Brain microvascular endothelial cell (primary cell): ENCODE measurements at places on chromosomes 1 and 21.

- DNase-seq = peak; percentile 11
These were observed 945 bp downstream of the SRSF4 start for GRCh38 chr1:29180497-29181412.

GRCh38 chr1:218377143-218377660 lies 32.1 kb downstream of the TGFB2 start:
- peak; percentile 97 for DNase-seq

DNA sequence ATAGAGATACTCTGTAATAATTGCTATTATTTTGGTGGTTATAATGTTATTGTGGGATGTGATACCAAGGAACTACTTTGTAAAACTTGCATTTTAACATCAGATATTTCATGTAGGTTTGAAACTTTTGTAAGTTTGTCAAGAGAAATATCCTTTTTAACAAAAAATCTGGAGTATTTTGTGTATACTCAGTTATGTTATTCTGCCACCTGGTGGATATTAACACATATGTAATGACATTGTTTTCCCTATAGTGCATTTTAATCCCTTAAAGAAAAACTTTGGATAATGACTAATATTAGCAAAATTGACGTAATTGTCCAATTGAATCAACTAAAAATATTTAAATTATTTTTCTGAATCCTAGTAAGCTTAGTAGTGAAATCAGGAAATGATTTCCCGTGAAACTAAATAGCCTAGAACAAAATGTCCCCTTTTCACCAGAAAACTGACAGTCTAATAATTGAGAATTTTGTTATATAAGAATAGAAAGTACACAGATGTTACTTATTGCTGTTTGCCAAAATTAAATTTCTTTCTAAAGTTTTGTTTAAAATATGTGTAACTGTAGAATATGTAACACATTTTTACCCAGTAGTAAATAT lies 39.6 kb downstream of the KCTD3 start:
- no peak for DNase-seq

GRCh38 chr1:200542162-200542561 lies 78.4 kb downstream of the KIF14 start:
- DNase-seq = no peak

- no peak for DNase-seq
These were observed 12.2 kb upstream of the ACTRT2 start for GRCh38 chr1:3009021-3009420.

- DNase-seq = no peak
These were observed 22.4 kb downstream of the SMYD2 start for GRCh38 chr1:214303141-214303930.

DNA sequence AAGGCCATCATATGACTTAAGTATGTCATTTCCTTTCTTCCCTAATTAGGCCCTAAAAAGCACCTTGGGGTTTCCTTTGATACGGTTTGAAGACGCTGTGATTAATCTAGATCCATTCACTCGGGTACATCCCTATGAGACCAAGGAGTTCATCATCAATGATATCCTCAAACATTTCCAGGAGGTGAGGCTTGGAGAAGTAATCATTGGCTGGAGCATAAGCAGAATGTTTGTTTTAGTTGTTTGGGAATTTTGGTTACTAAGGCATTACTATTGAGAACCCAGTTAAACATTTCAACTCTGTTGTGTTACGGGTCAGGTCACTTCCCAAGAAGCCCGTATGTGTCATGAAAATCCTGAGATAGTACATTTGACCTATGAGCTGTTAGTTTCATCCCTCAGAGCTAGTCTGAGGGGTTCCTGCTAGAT lies 185.2 kb downstream of the VPS13D start:
- DNase-seq = peak; percentile 78

GRCh38 chr1:222171005-222171404 lies 376.9 kb downstream of the HHIPL2 start:
- peak; percentile 29 for DNase-seq

DNA sequence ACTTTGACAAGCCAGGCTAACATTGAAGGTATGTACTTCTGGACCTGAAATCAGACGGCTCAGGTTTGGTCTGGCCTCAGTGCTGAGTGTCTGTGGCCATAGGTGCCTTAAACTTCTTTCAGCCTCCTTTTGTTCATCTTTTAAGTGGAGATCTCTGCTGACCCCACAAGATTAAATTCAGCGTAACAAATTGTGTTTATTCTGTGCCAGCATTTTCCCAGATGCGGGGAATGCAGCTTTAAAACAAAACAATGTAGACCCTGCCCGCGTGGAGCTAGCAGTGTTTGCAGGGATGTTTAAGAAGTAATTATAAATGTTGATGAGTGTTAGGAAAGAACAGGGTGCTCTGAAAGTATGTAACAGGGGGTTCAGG lies 923 bp downstream of the CAP1 start:
- no peak for DNase-seq

GRCh38 chr1:61102041-61102440 lies 19.7 kb downstream of the NFIA start:
- no peak for DNase-seq

- DNase-seq = no peak
These were observed 640.7 kb upstream of the PTBP2 start for GRCh38 chr1:96080925-96081324.

DNA sequence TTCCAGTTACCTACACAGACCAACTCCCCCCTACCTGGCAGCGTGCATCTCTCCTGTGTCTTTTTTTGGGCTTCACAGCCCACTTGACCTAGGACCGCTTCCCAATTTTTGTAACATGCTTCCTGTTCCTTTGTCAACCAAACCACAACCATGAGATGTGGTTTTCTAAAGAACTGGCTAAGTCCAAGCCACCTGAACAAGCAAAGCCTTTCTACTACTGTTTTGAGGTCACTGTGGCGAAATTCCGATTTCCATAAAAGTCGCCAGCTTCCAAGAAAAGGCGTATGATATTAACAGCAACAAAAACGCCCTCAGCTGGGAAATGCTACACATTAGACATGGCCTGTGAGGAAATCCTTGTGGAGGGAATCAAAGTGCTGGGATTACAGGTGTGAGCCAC lies 12.7 kb upstream of the AK2 start:
- no peak for DNase-seq

DNA sequence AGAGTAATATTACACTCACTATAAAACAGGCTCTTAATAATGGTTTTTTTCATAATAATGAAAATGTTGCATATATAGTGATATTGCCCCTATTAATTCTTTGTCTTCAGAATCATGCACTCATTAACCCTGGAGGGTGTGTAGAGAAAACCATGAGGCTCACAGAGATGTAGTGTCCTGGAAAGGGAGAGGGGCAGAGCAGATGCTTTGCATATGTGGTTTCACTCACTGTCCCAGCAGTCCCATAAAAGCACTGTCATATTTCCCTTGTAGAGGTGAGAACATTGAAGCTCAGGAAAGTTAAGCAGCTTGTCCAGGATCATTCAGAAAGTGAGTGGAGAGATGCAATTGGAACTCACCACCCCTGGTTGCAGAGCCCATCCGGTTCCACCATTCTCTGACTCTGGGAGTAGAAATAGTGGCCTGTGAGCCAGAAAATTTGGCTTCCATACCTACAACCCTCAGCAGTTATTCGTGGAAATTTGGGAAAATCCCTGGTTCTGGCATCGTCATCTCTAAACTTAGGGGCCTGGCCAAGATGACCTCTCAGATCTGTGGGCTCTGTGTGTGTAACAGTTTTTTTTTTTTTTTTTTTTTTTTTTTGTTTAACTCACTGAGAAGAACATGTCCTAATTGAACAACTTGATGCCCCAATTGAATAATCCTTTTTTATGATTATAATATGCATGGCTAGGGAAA lies 86.4 kb downstream of the RGL1 start:
- DNase-seq = no peak

DNA sequence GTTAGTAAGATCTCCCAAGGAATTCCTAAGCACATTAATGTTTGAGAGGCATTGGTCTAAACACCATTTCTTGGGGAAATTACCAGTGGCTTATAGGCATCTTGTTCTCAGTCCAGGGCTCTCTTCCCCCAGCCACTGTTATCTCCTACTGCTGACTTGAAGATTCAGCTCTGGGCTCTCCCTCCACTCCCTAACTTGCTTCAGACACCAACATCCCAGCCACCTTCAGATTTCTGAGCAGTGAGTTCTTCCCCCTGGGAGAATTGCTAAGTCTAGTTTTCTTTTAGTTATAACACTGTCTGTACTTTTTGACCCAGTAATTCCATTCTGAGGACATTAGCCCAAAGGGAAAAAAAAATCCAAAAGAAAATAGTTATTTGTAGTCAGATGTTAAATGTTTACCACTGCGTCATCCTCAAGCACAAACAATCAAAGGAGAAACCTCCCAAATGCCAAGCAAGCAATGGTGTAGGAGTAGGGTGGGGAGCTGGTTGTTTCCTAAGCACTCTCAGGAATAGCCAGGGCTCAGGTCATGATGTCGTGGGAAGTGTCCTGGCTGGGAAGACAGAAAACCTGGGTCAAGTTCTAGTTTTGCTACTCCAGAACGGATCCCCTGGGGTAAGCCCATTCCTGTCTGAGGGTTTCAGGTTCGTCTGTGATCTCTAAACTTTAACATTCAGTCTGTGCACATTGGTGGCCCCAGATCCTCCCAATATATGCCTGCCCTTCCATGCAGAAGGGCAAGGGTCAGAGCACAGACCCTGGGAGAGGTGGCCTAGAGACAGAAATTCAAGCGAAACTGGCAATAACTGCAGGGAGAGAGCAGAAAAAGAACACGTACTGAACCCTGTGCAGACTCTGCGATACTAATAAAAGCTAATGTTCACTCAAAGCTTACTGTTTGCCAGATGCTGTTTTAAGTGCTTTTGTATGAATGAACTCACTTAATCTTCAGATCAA lies 191.1 kb upstream of the FGGY start:
- no peak for DNase-seq

- peak; percentile 99 for DNase-seq
These were observed 9.9 kb upstream of the MAPKAPK2 start for GRCh38 chr1:206674745-206675175.

- no peak for DNase-seq
These were observed 22.8 kb downstream of the KIAA1614 start for GRCh38 chr1:180935326-180936109.

- DNase-seq = no peak
These were observed 16.9 kb upstream of the MCL1 start for GRCh38 chr1:150596095-150596892.

- no peak for DNase-seq
These were observed 20.6 kb downstream of the MKNK1 start for GRCh38 chr1:46583494-46583893.

GRCh38 chr1:160797861-160798273 lies 1.9 kb downstream of the LY9 start:
- no peak for DNase-seq

DNA sequence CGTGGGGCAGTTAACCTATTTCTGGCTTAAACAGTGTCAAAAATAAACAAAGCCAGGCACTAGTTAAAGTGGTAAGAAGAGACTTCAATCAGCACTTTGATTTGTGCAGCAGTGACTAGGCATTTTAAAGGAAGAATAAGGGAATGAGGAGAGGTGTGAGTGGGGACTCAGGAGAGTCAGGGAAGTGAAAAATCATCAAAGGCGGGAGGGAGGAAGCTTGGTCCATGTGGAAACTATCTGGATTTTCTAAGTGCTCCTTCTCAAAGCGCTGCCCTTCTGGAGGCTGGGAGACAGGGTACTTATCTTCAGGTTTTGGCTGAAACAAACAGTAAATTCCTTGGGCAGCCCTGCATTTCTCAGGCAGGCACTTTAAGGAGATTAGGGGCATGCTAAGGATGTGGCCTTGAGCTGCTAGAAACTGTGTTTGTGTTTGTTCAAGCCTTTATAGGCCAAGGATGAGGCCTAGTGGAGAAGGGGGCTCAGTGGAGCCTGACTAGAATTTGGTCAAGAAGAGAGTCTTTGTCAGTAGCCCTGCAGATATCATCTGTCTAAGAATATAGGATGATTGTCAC lies 486.5 kb downstream of the SIPA1L2 start:
- DNase-seq = no peak

DNA sequence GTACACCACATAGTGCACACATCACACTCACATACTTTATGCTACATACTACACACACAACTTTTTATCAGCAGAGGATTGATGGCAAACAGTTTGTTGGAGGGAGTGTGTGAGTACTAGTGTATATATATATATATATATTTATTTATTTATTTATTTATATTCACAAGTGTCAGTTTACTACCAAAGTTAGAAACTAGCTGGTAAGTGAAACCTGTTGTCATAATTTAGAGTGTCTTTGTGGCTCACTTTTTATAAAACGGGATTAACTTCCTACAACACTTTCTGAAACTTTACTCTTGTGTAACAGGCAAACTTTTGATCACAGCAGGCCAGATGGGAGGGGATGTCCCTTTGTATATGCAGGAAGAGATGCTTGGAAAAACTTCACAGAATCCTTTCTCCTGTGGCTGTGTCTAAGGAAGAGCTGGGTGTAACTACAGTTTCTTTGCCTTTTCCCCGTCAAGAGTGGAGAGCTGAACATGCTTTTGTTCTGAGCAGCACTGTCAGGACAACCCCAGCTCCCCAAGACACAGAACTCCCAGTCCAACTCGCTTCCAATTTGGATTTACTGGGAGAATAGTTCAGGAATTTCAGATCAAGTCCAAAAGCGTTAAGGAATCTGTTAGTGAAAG lies 1.9 kb upstream of the SAMD13 start:
- DNase-seq = no peak

GRCh38 chr1:28190996-28191645 lies 14.6 kb upstream of the PTAFR start:
- DNase-seq = no peak

DNA sequence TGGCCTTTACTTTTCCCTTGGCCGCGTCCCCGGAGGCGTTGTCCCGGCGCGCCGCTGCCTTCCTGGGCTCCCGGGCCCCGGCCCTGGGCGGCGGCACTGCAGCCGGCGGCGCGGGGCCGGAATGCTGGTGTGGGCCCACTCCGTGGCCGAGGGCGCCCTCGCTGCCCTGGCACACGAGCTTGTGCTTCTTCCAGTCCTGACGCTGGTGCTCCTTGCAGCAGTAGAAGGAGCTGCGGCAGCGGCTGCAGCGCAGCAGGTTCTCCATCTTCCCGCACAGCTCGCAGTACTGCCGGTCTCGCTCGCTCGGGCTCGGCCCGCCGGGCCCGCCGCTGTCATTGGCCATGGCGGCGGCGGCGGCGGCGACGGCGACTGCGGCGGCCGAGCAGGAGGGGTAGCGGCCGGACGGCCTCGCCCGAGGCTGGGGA lies 529 bp downstream of the EGLN1 start:
- DNase-seq = no peak

- DNase-seq = peak; percentile 29
These were observed 65.7 kb upstream of the FCGR2A start for GRCh38 chr1:161439280-161440232.

DNA sequence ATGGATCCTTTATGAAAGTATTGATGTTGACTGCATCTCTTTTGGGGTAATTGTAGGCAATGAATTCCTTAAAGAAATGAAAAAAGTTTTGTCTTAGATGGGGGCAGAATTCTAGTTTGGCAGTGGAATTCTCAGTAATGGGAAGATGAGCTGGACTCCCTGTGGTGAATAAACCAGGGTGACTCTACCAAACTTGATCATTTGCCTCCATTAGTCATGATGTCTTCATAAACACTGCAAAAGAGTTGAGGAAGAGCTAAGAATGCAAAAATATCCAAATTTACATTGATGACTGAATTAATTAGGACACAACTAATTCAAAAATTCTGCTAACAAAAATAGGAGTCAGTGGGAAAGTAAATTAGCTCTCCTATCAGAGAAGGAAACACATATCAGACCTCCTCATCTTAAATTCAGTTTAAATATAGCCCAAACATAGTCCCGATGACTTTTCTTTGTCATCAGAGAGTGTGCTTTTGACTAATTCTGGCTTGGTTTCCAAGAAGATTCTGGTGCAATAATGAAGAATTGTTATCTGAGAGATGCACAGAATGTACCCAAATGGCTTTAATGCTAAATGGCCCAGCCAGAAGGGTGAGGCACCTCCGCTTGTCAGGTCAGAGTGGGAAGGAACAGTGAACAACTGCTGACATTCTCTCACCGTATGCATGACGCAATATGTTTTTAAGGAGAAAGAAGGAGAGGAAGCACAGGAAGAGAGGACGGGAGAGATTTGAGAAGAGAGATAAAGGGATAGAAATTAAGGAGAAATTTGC lies 525.1 kb downstream of the LMO4 start:
- no peak for DNase-seq
